ENCODE measurements at places on chromosomes 4 and X.

DNA sequence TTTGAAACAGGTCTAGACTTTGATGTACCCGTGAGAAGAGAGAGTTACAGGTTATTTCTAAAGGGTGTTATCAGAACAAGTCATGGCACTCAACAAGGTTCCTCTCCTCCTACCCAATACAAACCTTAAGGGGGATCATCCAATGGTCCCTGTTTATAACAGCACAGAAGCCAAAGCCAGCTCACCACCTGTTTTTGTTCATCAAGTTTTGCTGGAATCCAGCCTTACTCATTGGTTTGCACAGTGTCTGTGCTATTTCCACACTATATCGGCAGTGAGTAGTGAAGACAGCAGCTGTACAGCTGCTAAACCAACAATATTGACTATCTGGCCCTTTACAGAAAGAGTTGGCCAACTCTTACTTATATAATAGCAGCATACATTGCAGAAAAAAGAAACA, 262.1 kb upstream of the STS start:
- no peak for DNase-seq

GRCh38 chrX:121781991-121782390, 734.6 kb downstream of the GLUD2 start:
- no peak for DNase-seq

- peak; percentile 25 for DNase-seq
Observed at GRCh38 chr4:3735196-3735595, 31.0 kb upstream of the ADRA2C start.

GRCh38 chr4:35500812-35501211, 743.5 kb downstream of the ARAP2 start:
- no peak for DNase-seq

- no peak for DNase-seq
Observed at GRCh38 chr4:106816496-106816895, 219.6 kb downstream of the DKK2 start.

- DNase-seq = no peak
Observed at GRCh38 chr4:2433609-2434350, 15.0 kb downstream of the CFAP99 start.

DNA sequence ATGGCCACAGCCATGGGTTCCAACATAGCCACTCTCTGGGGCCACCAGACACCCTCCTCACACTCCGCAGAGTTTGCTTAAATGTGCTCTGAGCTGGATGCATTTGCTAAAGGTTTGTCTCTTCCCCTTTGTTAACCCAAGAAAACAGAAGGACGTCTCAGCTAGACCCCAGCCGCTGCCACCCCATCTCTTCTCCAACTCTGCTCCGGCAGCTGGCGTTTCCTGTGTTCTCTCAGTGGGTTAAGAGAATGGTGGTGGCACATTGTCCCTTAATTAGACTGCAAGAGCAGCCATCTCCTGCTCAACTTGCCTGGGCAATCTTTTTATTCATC, 43.7 kb upstream of the FAM9C start:
- DNase-seq = peak; percentile 37

DNA sequence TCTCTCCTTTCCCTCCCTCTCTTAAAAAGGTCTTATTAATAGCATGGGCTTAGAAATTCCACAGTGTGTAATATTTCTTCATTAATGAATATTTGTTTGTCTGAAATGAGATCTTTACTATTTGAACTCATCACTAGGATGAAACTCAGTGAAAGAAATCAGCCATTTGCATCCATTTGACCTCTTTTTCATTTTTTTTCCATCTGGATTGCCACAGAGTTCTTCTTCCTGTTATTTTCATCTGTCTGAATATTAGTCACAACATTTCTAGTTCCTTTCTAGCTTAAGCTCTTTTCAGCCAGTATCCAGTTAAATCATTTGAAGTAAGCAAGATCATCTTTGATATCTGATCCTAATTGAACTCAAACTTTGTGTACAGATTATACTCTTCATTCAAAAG, 69.2 kb upstream of the PLS3 start:
- DNase-seq = no peak

DNA sequence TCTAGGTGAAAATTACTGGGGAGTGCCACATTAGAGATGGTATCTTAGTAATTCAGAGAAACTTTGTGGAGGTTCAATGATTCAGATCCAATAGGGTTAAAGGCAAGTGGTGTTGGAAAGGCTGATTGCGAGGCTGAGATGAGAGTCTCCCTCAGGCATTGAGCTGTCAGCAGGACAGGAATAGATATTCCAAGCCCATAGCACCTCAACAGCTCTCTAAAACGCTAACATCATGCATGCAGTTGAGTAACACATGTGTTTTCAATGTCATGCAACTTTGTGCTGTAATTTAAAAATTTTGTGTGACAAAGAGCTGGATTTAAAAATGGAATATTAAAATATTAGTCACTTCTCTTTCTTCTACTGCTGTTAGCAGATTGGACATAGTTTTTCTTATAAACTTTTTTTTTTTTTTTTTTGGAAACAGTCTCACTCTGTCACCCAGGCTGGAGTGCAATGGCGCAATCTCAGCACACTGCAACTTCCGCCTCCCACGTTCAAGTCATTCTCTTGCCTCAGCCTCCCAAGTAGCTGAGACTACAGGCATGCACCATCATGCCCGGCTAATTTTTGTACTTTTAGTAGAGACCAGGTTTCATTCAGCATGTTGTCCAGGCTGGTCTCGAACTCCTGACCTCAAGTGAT, 173.5 kb upstream of the C1QTNF7 start:
- DNase-seq = peak; percentile 71

DNA sequence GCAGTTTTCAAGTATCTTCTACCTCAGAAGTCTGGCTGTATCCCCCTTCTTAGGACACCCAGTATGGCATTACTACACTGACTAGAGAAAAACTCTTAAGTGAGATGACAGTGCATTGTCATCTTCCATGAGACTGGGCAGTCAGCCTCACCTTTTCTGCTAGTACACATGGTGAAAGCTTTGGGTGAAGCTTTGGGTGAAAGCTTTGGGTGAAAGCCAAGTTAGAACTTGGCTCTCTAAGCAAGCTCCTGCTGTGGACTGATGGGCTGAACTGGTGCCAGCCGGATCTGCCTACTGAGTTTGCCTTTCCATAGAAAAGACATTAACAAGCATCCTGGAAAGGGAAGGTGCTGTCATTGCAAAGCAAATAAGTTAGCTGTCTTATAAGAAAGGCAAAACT, 8.8 kb downstream of the EPHA5 start:
- DNase-seq = no peak

DNA sequence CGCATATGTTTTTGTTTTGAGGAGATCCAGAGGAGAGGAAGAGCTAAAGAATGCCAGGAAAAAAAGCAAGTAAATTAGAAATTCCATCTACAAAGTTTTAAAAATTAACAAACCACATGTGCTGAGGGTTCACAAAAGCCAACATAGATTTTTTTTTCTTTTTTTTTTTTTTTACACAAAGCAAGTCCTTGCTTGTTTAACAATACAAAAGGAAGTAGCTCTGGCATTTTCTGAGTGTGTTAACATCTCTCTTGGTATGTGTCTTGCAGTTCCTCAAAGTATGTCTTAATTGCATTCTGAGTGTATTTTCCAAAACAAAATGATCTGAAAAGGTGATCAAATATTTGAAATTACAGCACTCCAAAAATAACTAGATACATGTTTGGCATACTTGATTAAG, 1682.7 kb upstream of the AGA start:
- no peak for DNase-seq

- DNase-seq = no peak
Observed at GRCh38 chr4:153448003-153448731, 18.0 kb upstream of the TMEM131L start.

DNA sequence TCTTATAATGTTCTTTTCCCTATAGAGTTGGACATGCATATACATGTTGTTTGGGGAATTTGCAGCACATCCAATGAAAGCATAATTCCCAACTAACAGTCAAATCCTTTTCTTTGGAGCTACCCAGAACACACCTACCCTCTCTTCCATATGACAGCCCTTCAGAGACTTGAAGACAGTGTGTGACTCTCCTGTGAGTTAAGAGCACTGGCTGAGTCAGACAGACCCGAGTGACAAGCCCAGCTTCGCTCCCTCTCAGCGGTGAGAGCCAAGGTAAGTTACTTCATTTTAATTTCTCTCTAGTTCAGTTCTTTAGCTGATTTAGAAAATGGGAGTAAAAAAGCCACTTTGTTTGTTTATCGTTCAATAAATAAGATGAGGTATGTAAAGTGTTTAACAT, 86.3 kb downstream of the RTL9 start:
- no peak for DNase-seq

DNA sequence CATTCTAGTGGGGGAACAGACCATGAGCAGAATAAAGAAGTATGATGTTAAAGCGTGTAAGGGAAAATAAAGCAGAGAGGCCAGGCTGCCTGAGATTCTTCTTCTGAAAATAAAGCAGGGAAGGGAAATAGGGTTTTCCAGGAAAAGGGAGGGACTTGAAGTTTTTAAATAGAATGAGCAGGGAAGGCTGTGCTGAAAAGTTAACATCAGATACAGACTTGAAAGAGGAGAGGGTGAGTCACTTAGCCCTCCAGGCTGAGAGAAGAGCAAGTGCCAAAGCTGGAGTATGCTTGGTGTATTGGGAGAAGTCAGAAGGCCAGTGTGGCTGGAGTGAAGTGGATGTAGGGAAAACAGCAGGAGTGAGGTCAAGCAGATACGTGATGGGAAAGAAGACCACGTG, 10.0 kb upstream of the PLK4 start:
- no peak for DNase-seq

DNA sequence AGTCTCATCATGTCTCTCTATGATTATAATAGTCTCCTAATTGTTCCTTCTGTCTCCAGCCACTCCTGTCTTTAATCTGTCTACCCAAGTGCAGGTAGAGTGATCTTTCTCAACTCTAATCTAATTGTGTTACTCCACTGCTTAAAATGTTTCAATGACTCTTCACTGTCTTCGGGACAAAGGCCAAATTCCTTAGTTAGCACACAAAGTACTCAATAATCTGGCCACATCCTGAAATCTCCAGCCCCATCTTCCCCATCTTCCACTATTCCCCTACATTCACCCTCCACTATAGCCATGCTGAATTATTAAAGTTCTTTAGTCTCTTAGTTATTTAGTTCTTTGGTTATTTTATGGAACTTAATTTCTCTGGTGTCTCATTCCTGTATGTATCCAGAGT, 353.3 kb downstream of the OPHN1 start:
- no peak for DNase-seq

- DNase-seq = no peak
Observed at GRCh38 chr4:145523117-145523516, 41.5 kb downstream of the SMAD1 start.

GRCh38 chrX:111519215-111519614, 7.8 kb downstream of the SERTM2 start:
- DNase-seq = no peak

DNA sequence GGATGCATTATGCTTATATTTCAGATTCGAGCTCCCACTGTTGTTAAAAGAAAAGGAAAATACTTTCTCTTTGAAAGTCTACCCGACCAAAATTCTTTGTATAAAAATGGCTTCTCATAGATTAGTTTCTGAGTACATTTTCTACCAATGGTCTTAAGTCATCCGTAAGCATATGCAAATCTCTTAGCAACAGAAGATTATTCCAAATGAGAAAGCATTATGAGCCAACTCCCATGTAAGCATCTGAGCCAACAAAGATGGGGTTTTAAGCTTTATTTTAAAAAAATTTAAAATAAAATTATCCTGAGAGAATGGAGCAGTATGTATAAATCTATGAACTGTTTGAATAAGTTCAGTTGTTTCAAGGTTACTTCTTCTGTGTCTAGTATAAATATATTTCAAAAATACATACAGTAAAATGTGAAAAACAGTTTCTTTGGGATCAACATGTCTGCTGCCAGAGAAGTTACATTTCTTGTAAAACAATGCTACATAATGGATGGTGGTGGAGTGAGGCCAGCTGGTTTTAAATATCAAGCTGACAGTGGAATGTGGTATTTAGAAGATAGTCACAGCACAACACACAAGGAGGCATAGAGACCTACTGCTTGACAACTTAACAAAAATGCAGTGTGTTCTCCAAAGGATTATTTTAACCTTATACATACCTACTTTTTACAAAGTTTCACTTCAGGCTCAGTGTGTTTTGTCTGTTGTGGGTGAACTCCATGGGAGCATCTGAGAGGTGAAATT, 199.5 kb upstream of the DIPK2B start:
- DNase-seq = no peak

DNA sequence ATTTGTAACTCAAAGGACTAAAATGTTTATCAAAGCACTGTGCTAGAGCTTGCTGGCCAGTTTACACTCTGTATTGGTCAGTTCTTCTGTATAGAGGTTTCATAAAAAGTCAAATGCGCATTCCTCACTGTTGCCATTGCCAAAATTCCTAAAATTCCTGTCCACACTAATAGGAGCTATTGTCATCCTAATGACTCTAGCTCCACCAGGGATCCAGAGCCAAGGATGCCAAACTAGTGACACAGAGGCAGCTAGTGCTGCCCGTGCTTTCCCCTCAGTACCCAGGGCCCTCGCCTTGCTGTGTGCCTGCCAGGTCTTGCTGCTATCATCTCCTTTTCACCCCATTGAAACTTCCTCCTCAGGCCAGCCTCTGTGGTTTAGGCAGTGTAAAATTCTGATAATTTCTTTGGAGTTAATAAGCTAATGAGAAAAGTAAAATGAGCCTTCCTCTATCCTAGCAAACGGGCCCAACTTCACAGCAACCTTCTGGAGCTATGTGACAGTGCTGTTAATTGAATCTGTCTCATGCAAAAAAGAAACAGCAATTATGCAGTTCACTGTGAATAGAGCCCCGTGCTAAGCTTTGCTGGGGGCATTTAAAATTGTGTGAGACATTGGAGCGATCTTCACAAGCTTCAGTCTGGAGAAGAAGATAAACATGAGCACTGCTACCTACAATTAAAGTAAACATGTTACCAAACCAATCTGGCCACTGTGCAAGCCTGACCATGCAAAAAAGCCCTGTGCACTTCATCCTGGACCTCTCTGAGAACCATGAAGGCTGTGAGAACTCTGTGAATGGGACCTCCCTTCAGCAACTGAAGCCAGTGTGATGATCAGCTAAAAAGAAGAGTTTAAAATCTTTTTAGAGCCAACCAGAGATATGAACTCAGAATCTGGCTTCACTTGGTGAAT, 43.1 kb upstream of the FGF2 start:
- DNase-seq = peak; percentile 77

DNA sequence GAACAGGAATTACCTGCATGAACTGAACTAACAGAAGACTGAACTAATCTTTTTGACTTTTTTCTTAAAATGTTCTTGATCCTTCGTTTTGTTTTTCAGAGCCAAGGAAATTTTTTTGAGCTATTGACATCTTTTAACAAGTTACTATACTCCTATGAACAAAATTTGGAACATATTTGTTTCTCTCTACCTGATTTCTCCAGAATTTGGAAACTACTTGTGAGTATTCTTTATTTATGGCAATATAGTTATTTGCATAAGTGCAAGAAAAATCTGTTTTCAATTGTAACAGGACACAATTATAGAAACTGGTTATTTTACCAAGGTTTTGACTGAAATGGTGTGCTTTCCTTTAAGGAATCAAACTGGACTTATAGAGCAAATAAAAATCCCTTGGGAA, 89.5 kb upstream of the HPGD start:
- no peak for DNase-seq

DNA sequence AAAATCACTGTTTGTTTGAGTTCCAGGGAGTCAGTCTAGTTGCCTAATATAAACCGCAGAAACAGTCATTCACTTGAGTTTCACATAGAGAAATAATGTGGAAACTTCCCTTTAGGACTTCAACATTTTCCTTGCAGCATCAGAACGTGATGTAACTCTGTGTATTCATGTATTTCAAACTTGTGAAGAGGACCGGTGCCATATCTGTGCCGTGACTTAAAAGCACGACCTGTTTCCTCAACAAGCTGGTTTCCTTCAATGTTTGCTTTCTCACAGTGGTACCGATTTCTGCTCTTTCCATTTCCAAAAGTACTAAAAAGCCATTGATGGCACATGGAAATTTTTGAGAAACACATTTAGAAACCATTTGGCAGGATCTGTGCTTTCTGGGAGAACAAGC, 166.6 kb upstream of the RAPGEF2 start:
- no peak for DNase-seq

Data from Right ventricle myocardium inferior (tissue), 1 donor.